ENCODE measurements at places on chromosomes 7 and 10.

DNA sequence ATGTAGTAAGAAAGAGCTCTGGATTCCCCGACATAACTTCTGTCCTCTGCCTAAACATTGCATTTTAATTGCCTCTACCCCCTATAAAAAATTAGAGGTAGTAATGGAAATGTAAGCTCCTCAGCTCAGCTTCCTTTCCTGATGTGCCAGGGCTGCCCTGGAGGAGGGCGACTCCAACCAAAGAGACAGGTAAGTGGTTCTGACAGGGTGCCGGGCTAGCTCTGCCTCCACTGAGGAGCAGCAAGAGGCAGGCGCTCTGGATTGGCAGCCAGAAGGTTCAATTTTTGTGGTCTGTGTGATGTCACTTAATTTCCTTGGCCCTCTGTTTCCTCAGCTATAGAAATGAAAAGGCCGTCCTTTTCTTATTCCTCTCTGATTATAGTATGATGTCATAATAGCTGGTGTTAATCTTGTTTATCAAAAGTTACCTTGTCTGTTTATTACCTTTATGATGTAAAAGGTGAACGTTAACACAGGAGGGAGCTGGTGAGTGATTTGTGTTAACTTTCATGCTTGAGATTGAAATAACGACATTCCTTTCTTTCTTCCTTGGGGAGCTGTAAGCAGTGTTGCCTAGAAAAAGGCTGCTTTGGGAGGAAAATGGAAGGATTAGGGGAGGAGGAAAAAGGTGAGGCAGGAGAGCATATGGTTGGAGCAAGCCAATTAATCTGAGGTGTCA is 51.8 kb downstream of the ANLN start:
- DNase-seq: no peak

GRCh38 chr10:72426986-72427385 is 72.3 kb upstream of the DNAJB12 start:
- DNase-seq: no peak

- no peak for DNase-seq
Measured at GRCh38 chr7:6179620-6180343, 92.6 kb downstream of the CYTH3 start.

GRCh38 chr7:28296571-28297483 is 115.5 kb upstream of the CREB5 start:
- no peak for DNase-seq

DNA sequence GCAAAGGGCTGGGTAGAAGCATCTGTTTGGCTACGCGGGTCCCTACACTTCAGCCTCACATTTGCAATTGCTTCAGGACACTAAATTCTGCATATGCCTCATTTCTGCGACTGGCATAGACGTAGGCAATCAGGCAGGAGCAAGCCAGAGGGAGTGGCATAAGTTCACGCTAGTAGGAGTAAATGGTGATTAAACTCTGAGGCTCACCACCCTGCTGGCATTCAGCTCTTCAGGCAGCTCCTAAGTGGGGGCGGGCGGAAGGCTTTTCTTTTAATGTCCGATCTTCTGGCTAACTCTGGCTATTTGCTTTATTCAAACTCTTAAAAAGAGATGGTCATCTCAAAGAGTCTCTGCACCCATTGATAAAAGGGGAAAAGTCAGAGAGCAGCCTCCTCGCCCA is 45.3 kb downstream of the RGS10 start:
- no peak for DNase-seq

DNA sequence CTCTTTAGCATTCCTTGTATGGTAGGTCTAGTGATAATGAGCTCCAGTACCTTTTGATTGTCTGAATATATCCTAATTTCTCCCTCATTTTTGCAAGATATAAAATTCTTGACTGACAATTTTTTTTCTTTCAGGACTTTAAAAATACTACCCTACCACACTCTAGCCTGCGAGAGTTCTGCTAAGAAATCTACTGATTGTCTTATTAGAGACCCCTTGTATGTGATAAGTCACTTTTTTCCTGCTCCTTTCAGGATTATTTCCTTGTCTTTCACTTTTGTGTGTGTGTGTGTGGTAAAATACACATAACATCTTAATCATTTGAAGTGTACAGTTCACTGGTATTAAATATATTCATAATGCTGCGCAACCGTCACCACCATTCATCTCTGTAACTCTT is 68.7 kb upstream of the PPP1R9A start:
- DNase-seq: no peak

GRCh38 chr7:5354460-5355232 is 69.0 kb downstream of the TNRC18 start:
- DNase-seq: peak; percentile 99

DNA sequence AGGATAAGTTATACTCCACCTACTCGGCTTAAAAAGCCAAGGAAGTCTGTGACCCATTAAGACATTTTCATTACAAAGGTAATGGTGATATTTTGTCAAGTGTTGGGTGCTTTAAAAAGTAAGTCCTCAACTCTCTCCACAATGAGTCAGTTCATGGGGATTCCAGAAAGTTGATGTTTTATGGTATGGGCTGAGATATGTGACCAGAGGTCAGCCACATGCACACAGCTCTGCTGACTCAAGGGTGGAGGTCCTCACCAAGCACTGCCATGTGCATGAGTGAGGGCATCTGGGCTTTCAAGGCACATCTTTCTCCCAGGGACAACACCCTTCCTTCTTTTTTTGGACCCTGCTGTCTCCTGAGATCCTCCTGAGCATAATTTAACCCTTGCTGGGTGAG is 292.9 kb downstream of the PTEN start:
- DNase-seq: no peak

- no peak for DNase-seq
Measured at GRCh38 chr10:114967071-114967470, 29.1 kb downstream of the TRUB1 start.

DNA sequence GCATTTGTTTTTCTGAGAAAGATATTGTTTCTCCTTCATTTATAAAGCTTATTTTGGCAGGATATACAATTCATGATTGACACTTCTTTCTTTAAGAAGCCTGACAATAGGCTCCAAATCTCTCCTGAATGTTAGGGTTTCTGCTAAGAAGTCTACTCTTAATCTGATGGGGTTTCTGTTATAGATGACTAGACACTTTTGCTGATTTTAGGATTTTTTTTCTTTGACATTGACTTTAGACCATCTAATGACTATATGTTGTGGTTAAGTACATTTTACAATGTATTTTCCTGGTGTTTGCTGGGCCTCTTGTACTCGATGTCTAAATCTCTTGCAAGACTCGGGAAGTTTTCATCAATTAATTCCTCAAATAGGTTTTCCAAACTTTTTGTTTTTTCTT is 321.8 kb upstream of the SMIM30 start:
- no peak for DNase-seq

- peak; percentile 64 for DNase-seq
Measured at GRCh38 chr10:69348816-69349541, 67.7 kb downstream of the TACR2 start.

GRCh38 chr7:127870231-127870907 is 160.9 kb downstream of the LRRC4 start:
- no peak for DNase-seq

DNA sequence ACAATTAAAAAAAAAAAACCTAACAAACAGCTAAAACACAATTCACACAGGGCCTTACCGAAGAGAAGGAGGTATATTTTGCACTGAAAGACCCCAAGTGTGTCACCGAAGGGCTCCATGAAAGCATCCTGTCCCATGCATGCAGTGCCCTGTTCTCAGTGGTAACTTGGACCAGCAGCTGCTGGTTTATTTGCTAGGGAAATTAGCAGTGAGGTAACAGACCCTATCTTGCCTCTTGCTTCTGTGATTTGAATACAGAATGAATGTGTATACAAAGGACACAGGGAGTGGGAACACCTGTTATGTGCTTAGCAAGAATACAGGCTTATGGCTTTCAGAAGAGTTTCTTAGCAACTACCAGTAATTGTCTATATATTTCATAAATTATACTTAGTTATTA is at the start of gene HEPACAM2:
Gene HEPACAM2 (minus strand): TSS at position 160 of the 400 bp plus-strand sequence.
- DNase-seq: no peak

- no peak for DNase-seq
Measured at GRCh38 chr7:155676052-155676451, 31.6 kb downstream of the RBM33 start.

DNA sequence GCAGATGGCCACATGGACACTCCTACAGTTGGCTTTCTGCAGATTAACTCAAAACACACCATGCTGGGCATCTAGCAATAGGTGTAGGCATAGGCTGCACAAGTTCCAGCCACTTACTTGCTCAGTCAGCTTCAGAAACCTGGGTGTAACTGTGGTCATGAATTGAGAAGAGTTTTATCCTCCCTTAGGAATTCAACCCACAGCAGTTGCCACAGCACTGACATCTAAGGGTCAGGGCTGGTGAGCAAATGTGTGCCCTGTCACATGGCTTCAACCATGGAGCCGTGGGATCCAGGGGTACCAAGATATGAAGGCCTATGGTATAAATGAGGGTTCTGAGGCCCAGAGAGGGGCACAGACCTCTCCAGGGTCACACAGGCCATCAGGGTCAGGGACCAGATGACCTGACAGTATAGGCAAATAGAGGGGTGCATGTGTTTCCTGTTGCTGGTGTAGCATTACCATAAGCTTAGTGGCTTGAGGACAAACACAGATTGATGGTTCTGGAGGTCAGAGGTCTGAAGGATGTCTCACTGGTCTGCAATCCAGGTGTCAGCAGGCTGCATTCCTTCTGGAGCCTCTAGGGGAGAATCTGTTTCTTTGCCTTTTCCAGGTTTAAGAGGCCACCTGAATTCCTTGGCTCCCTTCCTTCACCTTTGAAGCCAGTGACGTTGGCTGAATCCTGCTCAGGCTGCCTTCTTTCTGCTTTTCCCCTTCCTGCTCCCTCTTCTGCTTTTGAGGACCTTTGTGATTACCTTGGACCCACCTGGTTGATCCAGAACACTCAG is 24.1 kb downstream of the MINDY4 start:
- no peak for DNase-seq

DNA sequence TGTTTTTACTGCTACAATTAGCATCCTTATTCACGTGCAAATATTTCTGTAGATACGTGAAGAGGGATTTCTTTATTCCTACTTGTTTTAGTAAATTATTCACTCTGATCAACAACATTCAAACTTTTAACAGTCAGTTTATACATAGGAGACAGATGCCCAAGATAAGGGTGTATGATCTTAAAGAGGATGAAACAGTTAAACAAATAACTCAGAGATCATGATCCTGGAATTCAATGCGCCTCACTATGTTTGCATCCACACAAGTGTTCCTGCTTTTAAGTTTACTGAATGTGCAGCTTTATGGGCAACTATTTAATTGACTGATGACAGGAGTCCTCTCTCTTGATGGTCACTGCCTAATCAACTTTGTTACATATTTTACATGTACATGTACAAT is 394.8 kb downstream of the PARD3 start:
- no peak for DNase-seq

DNA sequence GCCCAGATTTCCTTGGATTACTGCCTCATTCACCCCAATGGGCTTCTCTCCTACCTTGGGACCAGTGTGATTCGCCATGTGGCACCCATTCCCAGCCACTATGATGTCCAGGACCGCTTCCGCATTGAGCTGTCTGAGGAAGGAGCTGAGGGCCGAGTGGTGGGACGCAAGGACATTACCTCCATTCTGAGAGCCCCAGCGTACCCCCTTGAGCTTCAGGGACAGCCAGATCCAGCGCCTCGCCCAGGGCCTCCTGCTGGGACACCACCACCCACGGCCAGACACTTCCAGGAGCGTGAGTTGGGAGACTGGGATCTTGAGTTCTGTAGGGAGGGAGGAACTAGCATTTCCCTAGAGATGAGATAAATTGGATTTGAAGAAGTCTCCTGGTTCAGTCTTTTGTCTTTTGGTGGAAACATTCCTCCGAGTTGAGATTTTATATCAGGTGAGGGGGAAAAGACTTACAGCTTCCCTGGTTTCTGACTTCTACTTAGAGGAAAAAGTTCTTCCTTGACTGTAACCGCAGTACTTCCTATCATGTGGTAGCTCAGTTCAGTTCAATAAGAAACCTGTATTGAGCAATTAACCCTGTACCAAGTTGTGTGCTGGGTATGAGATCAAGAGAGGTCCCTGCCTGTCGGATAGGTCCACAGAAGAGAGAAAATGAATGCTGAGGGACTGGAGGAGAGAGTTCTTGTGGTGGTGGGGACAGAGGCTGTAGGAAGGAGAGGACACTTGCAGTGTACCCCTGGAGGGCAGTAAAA is 1.3 kb downstream of the MOSPD3 start:
- no peak for DNase-seq

DNA sequence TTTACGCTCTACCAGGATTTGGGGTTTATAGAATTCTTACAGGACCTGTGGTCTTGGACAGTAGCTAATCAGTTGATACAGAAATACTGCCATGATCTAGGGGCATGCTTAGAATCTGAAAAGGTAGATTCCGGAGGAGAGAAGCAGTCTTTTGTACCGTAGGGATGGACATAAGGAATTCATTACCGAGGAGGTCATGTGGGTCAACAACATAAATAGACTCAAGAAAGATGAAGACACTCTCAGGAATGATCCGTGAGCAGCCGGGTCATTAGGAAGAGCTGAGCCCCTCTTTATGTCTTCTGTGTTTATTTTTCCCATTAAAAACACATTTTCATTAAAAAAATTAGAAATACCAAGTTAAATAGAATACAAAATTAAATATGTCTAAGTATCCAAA is 160.1 kb upstream of the TNS3 start:
- no peak for DNase-seq

GRCh38 chr7:103929901-103930311 is 59.6 kb downstream of the RELN start:
- no peak for DNase-seq

DNA sequence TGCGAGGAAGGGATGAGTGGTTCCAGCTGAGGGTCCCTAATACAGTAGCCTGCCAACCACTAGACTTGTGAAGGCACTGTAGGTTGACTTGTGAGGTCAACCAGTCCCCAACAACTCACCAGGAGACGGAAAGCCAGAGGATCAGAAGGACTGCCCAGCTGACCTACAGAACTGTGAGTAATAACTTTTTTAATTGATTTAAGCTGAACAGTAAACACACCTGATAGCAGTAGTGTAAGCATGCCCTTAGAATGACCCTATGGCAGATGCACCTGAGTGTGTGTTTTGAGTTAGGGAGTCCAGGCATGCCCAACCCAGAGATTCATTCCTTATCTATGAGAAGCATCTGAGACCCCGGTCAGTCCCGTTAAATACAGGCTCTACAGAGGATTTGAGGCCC is 14.1 kb downstream of the PRLHR start:
- DNase-seq: no peak

DNA sequence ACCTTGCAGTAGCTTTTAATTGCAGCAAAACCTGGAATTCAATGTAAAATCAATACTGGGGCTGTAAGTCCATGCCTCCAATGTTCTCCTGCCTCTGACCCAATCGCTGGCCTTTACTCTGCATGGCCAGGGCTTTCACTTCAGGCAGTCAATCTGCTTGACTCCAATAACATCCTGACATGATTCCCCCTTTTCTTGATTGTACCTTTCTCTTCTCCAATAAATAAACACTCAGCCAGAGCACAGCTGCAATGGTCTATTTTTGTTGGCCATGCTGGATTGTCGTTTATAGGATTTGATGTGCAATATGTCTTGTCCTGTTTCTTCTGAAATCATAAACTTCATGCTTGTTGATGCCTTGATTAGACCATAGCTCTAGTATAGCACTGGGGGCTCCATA is 97.8 kb upstream of the COL1A2 start:
- DNase-seq: no peak

Data from SK-N-SH (cell line).